ENCODE measurements at places on chromosomes 4 and X.
A peak's percentile ranks its signal among the peaks of the same experiment; 100 is the strongest.

DNA sequence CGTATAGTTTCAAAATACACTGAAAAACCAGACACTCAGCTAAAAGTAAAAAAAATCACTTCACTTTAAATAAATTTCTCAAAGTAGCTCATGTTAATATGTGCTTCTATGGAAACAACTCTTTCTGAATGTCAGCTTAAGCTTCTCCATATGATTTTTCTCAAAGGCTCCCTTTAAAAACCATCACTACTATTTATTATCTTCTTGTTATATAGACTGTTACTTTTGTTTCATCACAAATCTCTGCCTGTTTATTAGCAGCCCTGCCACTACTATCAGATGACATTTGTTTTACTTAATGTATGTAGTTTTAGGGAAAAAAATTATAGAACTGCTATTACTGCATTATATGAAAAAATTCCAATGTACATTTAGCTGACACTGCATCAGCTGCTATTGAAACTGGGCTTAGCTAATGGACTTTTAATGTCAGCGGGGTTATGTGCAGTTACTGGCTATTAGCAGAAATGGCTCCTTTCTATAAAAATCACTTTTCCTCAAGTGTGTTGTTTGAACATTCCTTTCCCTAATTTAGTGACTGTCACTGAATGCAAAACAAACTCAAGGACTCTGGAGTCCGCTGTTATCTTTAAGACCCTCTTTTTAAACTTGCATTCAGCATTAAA is 10.8 kb downstream of the UNC5C start:
- DNase-seq: no peak

DNA sequence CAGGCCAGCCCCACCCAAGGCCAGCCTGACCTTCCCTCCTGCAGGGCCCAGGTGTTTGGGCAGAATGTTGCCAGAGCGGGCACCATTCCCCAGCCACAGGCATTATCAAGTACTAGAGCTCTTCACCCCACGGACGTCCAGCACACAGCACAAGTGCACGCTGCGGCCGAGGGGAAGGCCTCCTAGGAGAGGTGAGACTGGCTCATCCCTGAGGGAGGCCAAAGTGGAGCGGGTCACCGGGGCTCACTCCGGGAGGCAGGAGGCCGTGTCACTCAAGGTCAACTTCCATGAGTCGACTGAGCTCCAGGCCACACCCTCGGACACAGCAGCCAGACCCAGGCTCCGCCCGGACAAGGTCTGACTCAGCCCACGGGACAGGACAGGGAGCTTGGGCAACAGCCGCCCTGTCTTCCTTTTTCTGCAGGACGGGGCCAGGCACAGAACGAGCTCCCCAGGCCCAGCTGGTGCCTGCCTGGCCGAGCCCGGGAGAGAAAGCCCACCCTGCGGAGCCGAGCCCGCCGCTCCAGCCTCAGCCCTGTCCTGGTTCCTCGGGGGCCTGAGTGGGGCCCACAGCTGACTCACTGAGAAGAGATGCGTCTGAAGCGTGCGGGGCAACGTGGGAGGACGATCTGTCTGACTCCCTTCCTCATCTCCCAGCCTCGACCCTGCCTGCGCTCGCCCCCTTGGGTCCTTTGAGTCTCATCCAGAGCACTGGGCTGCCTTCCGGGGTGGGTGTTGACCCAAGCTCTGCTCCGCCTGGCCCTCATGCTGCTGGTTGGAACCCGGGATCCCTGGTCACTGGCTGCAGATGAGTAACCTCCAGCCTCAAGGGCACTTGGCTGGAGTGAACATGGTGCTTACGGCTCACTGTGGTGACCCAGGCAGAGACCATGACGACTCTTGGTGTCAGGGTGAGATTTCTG is 1.6 kb downstream of the SLC49A3 start:
- DNase-seq: no peak

- no peak for DNase-seq
Observed at GRCh38 chr4:37422102-37422501, 177.6 kb downstream of the NWD2 start.

DNA sequence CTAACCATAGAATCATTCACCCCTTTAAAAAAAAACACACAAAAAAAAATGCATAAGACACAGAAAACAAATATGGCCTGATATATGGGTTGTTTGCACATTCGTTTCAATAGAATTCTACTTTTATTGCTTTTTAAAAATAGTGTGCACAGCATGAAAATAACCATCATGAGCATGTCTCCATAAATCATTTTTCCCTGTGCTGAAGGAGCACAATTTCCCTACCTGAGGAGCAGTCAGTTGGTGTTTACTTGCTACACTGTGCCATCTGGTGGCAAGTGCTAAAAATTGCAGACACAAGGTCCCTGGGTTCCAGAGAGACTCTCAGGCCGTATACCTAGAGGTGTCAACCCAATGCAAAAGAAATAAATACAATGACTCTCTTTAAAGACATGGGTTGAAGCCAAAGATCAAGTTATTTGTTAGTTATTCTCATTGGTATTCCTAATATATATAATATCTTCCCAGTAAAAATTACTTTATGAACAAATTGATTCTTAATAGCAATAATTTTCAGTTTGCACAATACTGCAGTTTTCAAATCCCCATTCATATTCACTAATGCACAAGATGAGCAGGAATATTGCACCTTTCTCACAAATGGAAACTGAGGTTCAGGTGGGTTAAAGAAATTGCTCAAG is 551.4 kb downstream of the IQCM start:
- no peak for DNase-seq

- no peak for DNase-seq
Observed at GRCh38 chr4:113008716-113009115, 40.7 kb upstream of the ANK2 start.

DNA sequence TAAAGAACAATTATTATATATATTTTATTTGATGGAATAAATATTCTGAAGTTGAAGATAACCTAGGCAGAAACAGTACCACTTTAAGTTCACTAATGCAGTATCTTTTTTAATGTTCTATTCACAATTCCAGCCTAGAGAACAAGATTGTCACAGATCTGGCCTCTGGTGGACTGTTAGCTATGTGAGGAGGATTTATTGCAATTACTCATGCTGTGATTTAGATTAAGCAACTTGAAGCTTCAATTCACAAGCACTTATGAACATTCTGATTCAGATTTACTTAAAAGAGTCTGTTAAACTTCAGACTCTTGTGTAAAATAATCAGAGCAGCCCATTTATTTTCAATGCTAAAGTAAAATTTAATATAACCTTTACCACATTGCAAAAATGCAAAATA is 1489.8 kb downstream of the STIM2 start:
- no peak for DNase-seq

- DNase-seq: peak; percentile 75
Observed at GRCh38 chrX:153981771-153982533, 9.4 kb downstream of the TMEM187 start.

- DNase-seq: no peak
Observed at GRCh38 chr4:148445860-148446330, 3.7 kb upstream of the NR3C2 start.

Data from stimulated activated CD4-positive, alpha-beta T cell treated with anti-CD3 and anti-CD28 coated beads, TNF-alpha, amount 100 ng/mL, for 24 hours (primary cell).